Activated T-cell treated with anti-CD3 and anti-CD28 coated beads, Interleukin-2, amount 50 U/mL, for 1 hour (primary cell): ENCODE measurements at places on chromosomes 11 and 22.
A peak's percentile ranks its signal among the peaks of the same experiment; 100 is the strongest.

DNA sequence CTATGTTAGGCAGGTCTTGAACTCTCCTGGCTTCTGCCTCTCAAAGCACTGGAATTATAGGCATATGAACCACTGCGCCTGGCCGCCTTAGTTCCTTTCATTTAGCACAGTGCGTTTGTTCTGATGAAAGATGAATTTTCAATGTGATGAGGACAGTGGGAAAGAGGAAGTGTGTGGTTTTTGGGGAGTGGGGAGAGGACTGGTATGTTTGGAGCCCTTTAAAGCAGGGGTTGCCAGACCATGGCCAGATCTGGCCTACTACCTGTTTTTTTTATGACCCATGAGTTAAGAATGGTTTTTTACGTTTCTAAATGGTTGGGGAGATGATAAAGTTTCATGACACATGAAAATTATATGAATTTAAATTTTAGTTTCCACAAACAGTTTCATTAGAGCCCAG, 12.5 kb downstream of the ATXN10 start:
- no peak for DNase-seq

DNA sequence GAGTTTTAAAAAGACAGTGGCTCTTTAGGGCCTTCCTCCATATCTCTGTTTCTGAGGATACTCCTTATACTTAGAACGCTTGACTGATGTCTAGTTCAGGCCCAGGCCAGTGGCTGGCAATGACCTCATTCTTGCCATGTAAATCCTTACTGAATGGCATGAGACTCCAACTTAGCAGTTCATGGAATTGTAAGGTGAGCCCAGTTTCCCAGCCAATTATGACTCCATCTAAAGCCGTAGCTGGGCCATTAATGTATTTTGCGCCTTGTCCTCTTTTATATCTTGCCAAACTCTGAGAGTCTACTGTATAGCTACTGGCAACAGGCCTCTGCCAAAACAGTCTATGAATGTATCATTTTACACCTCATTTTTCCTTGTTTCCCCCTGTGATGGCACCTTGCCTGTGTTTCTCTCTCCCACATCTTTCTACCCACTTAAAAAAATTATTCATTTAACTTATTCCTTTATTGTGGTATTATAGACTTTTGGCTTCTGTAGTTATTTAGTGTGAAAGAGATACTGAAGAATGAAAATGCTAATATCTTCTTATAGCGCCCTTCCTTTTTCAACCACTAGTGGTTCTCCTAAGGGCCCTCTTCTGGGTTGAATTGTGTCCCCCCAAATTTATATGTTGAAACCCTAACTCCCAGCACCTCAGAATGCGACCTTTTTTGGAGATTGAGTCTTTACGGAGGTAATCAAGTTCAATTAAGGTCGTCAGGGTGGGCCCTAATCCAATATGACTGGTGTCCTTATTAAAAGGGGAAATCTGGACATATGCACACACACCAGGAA, 67.4 kb downstream of the ZNRF3 start:
- DNase-seq = no peak

GRCh38 chr11:68457898-68458249, 2.7 kb upstream of the PPP6R3 start:
- DNase-seq = peak; percentile 8

DNA sequence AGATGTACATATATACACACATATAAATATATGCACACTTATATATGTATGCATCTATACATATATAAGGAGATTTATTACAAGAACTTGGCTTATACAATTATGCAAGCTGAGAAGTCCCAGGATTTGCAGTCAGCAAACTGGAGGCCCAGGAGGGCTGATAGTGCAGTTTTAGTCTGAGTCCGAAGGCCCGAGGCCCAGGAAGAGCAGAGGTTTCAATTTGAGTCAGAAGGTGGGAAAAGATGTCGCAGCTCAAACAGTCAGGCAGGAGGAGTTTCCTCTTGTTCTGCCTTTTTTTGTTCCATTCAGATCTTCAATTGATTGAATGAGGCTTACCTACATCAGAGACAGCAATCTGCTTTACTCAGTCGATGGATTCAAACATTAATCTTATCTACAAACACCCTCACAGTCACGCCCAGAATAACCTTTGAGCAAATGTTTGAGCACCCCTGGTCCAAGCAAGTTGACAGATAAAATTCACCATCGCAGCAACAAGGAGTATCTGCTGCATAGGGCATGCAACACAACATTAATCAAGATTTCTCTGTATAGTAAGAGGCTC, 4.0 kb upstream of the SGSM1 start:
- no peak for DNase-seq

DNA sequence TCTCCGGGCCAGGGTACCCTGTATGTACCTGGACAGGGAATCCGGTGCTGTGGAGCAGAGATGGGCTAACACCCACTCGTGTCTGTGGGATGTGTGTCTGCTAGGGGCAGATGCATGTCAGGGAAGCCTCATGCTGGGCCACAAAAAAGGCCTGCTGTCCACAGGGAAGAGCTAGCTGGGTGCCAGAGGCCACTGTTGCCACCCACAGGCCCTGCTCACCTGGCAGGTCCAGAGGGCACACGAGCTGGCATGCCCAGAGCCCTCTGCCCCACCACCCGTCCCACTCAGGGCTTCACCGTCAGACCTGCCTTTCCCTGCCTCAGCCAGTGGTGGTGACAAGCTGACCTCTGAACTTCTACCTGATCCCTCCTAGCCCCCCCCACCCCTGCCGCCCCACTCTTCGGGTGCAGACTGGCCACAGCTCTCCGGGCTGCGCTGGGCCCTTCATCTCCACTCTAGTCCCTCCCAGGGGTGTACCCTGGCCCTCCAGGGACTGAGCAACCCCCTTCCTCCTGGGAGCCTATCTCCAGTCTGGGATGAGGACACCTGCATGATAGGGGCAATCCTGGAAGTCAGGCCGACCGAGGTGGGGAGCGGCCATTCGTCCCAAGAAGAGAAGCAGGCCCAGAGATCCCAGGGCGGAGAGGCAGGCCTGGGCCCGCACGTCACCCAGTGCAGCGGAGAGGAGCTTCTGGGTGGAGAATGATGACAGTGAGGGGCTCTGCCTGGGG, 1.4 kb downstream of the SLC25A22 start:
- no peak for DNase-seq

- DNase-seq = no peak
Observed at GRCh38 chr22:19641254-19641982, 72.9 kb upstream of the SEPTIN5 start.

DNA sequence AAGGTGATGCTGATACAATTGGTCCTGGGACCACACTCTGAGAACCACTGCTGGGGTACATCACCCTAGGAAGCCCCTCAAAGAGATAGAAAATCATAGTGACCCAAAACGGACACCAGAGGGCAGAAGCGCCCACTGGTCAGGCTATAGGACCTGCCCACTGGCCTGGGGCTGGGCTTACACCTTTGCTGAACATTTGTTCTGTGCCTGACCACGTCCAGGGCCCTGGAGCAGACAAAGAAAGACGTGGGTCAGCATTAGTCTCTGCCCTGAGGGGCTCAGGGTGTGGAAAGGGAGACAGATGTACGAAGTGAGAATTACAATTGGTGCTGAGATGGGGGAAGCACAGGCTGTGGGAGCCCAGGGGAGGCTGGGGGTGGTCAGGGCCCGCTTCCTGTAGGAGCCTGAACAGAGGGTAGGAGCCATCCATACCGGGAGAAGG, 14.4 kb upstream of the SERPINH1 start:
- no peak for DNase-seq

GRCh38 chr22:19824926-19825339, 29.7 kb downstream of the GNB1L start:
- no peak for DNase-seq

- no peak for DNase-seq
Observed at GRCh38 chr11:46672381-46672839, 28.0 kb downstream of the ARHGAP1 start.

GRCh38 chr11:16086229-16086819, 270.0 kb downstream of the SOX6 start:
- no peak for DNase-seq

GRCh38 chr22:26715392-26715936, 58.1 kb downstream of the MIAT start:
- no peak for DNase-seq

DNA sequence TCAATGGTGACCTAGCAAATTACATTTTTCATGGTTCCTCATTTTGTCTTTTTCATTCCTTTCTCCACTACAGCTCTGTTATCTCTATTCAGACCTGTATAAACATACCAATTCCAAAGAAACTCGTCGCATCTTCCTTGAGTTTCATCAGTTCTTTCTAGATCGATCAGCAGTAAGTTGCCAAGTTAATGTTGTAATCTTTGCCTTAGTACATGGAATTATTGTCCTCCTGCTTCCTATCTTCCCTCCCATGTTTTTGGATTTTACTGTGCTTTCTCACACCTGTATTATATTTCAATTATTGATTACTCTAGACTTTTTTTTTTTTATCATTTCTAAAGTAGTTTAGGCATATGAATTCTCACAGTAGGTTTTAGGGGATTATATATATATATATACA, 69.5 kb upstream of the GRIK4 start:
- no peak for DNase-seq

DNA sequence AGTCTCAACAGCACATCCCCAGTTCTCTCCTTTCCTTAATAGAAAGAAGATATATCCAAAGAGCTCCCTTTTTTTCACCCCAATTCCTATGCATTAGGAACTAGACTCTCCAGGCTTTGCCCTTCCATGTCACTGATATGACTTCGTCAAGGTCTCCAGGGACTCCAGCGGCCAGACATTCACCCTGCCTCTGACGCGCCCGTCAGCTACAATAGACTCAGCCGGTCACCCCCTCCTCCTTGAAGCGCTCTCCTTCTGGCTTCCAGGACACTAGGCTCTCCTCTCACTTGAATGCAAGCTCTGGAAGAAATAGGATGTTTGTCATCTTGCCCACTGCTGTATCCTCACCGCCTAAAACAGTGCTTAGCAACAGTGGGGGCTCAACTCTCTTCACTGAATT, 14.9 kb upstream of the ELFN2 start:
- no peak for DNase-seq

GRCh38 chr11:66183494-66184048, 84.9 kb upstream of the RAB1B start:
- DNase-seq = no peak

DNA sequence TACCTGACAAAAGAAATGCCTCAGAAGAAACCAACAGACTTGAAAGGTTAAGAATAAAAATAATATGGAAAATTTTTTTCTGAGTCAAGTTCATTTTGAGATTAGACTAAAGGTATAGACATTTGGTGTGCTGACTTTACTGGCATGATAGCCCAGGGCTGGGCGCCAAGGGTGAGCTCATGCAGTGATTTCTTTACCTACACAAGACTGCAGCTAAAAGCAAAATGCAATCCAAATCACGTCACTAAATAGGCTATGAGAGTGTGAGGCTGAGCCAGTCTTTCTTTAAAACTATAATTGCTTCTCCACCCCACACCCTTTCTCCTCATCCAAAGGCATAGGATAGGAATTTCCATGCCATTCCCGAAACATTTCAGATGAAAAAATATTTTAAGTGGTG, 196.5 kb downstream of the FAM76B start:
- no peak for DNase-seq

GRCh38 chr22:19121631-19122142, 525 bp downstream of the DGCR2 start:
- DNase-seq = peak; percentile 50

GRCh38 chr11:14237444-14237961, 121.5 kb downstream of the RRAS2 start:
- DNase-seq = no peak

- no peak for DNase-seq
Observed at GRCh38 chr11:11072067-11072466, 214.2 kb upstream of the ZBED5 start.

DNA sequence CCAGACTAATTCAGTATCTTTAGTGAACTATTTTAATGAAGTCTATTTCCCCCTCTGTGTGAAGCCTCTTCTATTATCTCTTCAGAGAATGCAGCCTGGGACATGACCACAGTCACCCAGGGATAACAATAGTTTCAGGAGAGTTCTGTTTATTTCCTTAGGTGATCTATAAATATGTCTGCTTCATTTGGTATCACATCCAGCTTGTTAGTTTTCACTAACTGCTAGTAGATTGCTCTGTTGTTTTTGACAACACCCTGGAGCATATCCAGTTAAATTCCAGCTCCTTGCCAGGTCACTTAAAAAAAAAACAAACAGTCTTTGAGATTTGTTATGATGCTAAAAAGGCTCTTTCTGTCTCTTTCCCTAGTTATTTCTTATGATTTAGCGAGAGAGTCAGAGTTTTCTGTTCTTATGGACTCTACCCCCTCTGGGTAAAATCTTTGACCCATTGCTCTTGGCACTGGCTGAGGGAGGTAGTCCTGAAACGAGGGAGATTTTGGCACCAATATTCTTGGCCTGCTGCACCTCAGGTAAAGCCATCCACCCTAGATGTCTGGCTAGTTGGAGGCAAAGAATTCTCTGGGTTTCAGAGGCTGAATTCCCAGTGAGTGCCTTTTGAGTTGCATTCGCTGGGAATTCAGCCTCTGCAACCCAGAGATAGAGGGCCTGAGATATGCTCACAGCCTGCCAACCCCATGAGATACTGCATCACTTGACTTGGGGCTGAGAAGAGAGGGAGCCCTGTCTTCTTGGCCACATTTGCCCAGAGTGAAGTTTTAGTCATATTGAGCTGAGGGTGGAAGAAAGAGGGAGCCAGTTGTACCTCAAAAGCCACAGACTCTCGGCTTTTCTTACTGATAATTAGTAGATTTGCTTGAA, 159.1 kb downstream of the PGR start:
- DNase-seq = no peak

- no peak for DNase-seq
Observed at GRCh38 chr11:129223701-129224149, 31.6 kb upstream of the ARHGAP32 start.

- DNase-seq = no peak
Observed at GRCh38 chr11:86292912-86293616, 9.0 kb upstream of the HIKESHI start.

DNA sequence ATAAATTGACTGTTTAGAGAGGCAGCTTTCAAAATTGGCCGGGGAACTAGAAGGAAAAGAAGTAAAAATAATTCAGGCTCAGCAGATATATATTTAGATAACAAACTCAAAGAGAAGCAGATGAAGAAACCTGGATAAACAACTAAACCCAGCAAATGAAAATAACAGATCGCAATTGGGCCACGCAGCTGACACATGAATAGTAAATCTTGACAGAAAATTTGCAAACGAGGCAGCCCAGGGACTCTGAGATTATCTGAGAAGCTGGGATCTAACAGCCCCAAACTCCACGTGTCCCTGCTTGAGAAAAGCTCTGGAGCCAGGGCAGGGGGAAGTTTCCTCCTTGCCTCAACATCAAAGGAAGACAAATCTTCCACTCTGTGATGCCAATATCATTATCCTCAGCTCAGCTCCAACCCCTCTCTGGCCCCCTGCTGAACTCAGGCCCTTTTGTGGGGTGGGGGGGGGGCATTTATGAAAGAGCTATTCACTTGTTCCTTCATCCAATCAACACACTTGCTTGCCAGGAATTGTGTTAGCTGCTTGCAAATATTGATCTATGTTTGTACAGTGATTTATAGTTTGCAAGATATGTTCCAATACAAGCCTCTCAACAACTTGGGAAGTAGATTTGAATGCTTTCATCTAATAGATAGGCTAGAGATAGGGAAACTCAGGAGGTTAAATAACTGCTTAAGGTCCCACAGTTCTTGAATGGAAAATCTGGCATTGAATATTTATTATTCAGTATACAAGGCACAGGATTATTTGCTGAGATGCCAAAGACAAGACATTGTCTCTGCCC, 72.5 kb upstream of the C11orf87 start:
- DNase-seq = no peak
